ENCODE measurements at places on chromosomes 2 and 18. TPM values are rescaled to one million over a fixed set of nuclear protein-coding genes. Genes with fewer than 3 reads are reported as not detected.

CRYGC gene
- not detected for total RNA-seq

CDK15 gene
- not detected for total RNA-seq

CHRNA1 gene
- total RNA-seq, result 0.41 TPM

PXDN gene
- 521 TPM for total RNA-seq

KCNF1 gene
- total RNA-seq, result 8.4 TPM

OSR1 gene
- 0.26 TPM for total RNA-seq

DNA sequence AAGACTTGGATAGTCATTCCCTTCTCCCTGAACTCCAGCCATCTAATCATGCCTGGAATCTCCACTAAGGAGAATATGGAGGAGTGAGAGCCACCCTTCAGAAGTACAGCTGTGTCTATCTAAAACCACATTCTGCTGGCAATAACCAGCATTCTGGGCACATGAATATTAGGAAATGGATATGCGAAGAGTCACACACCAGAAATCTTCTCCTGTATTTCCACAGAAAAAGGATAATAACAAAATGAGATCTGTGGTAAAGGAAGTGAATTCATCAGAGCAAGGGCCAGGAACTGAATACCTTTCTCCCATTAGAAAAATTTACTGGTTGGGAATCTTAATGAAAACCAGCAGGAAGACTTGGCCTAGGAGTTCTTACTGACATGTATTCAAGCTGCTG lies 218.8 kb downstream of the SCG2 start:
- no peak overlapping the region for H3K27ac ChIP-seq
- H3K4me1 ChIP-seq, result no peaks in the 10 kb centered on the region
- no peak for DNase-seq
- no peaks in the 10 kb centered on the region for H3K36me3 ChIP-seq
- H3K4me3 ChIP-seq, result no peak overlapping the region
- no peaks in the 10 kb centered on the region for H3K27me3 ChIP-seq

GRCh38 chr2:88824951-88825350 lies 133.5 kb downstream of the RPIA start:
- no peaks in the 10 kb centered on the region for H3K36me3 ChIP-seq
- peaks cover 9% of the 10 kb centered on the region for H3K27me3 ChIP-seq
- no peak for DNase-seq
- no peak overlapping the region for H3K27ac ChIP-seq
- peaks cover 12% of the 10 kb centered on the region for H3K4me1 ChIP-seq

GRCh38 chr2:78431241-78431640 lies 594.3 kb upstream of the REG3G start:
- H3K27me3 ChIP-seq, result peaks cover 1% of the 10 kb centered on the region
- no peak overlapping the region for H3K4me3 ChIP-seq
- H3K36me3 ChIP-seq, result no peaks in the 10 kb centered on the region
- no peaks in the 10 kb centered on the region for H3K4me1 ChIP-seq

DNA sequence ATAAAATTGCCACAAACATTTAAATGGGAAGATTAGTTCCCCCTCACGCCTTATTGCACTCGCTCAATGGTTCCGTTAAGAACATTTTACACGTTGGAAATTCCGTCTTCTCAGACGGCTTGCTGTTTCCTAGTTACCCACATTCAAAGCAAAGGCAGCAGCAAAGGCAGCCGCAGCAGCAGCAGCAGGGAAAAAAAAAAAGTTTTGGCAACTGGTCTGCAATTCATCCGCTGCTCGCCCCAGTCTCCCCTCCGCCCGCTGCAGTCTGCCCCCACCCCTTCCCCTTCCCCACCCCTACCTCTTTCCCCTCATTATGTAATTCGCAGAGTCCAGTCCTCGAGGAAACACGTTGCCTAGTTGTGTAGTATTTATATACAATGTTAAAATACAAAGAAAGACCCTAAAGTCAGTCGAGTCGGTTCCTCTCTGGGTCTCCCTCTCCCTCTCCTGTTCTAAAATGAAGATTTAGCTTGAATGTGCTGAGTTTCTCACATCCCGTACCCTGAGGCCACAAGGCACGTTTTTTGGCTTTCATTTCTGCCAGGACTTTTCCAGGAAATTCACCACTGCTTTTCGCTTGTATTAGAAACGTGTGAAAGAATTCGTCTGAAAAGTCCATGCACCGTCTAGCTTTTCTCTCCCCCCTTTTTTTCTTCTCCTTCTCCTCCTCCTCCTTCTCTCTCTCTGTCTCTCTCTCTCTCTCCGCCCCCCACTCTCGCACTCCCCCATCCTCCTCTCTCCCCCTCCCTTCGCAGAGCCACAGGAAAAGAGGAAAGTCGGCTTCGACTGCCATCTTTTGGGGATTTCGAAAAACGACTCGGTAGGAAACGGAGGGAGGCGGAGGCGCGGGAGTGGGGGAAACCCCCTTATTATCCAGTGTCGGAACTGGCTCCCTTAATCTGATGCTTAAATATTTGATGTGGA lies 140.0 kb downstream of the MEIS1 start:
- H3K4me1 ChIP-seq, result peaks cover 10% of the 10 kb centered on the region
- peak overlapping the region; percentile 89 for H3K4me3 ChIP-seq
- no peaks in the 10 kb centered on the region for H3K36me3 ChIP-seq
- H3K27me3 ChIP-seq, result peaks cover 18% of the 10 kb centered on the region
- H3K27ac ChIP-seq, result peak overlapping the region; percentile 97
- DNase-seq, result peak; percentile 70

GRCh38 chr2:199933466-199933865 lies 21.8 kb downstream of the TYW5 start:
- DNase-seq, result no peak
- no peaks in the 10 kb centered on the region for H3K4me1 ChIP-seq
- H3K36me3 ChIP-seq, result no peaks in the 10 kb centered on the region

DNA sequence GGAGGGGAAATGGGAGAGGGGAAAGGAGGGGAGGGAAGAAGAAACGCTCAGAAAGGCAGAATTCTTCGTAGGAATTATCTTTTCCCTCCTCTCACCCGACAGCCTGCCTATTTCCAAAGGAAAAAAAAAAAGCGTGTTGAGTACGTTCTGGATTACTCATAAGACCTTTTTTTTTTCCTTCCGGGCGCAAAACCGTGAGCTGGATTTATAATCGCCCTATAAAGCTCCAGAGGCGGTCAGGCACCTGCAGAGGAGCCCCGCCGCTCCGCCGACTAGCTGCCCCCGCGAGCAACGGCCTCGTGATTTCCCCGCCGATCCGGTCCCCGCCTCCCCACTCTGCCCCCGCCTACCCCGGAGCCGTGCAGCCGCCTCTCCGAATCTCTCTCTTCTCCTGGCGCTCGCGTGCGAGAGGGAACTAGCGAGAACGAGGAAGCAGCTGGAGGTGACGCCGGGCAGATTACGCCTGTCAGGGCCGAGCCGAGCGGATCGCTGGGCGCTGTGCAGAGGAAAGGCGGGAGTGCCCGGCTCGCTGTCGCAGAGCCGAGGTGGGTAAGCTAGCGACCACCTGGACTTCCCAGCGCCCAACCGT lies at the start of gene GAD1:
Gene GAD1, plus strand, starts transcription at position 384 of the 589 bp plus-strand sequence. CDS start 1,705 bp downstream, outside the sequence.
- peak within 1 kb of the TSS; percentile 97 for H3K4me3 ChIP-seq
- peak within 1 kb of the TSS; percentile 48 for H3K27ac ChIP-seq
- H3K4me1 ChIP-seq, result peaks cover 63% of the 10 kb centered on the region
- H3K27me3 ChIP-seq, result peaks cover 29% of the 10 kb centered on the region

GRCh38 chr2:168180483-168180882 lies 66.9 kb downstream of the STK39 start:
- no peak for DNase-seq
- peaks cover 1% of the 10 kb centered on the region for H3K27me3 ChIP-seq
- H3K36me3 ChIP-seq, result no peaks in the 10 kb centered on the region
- no peak overlapping the region for H3K27ac ChIP-seq
- H3K4me1 ChIP-seq, result peaks cover 3% of the 10 kb centered on the region

GRCh38 chr2:31271851-31272267 lies 37.9 kb downstream of the EHD3 start:
- no peak for DNase-seq
- H3K4me3 ChIP-seq, result no peak overlapping the region
- H3K36me3 ChIP-seq, result no peaks in the 10 kb centered on the region
- H3K27me3 ChIP-seq, result no peaks in the 10 kb centered on the region
- peaks cover 9% of the 10 kb centered on the region for H3K4me1 ChIP-seq

DNA sequence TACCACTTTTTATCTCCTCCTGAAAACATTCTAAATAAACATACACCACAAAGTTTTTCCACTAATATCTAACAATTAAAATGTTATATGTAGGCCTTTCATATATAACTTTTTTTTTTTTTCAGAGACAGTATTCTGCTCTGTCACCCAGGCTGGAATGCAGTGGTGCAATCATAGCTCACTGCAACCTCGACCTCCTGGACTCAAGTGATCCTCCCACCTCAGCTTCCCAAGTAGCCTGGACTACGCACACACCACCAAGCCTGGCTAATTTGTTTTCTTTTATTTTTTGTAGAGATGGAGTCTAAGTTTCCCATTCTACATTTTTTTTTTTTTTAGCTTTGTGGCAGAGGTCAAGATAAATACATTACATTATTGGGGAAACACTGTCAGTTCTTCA lies 1612.6 kb upstream of the NXPH2 start:
- no peak for DNase-seq
- no peak overlapping the region for H3K4me3 ChIP-seq
- H3K27me3 ChIP-seq, result peaks cover 2% of the 10 kb centered on the region
- H3K4me1 ChIP-seq, result no peaks in the 10 kb centered on the region
- H3K27ac ChIP-seq, result no peak overlapping the region
- H3K36me3 ChIP-seq, result no peaks in the 10 kb centered on the region

GRCh38 chr18:76496194-76496890 lies 1.3 kb upstream of the ZNF516 start:
- peak overlapping the region; percentile 93 for H3K4me3 ChIP-seq
- H3K27ac ChIP-seq, result peak overlapping the region; percentile 93
- DNase-seq, result peak; percentile 55
- H3K27me3 ChIP-seq, result peaks cover 29% of the 10 kb centered on the region

DNA sequence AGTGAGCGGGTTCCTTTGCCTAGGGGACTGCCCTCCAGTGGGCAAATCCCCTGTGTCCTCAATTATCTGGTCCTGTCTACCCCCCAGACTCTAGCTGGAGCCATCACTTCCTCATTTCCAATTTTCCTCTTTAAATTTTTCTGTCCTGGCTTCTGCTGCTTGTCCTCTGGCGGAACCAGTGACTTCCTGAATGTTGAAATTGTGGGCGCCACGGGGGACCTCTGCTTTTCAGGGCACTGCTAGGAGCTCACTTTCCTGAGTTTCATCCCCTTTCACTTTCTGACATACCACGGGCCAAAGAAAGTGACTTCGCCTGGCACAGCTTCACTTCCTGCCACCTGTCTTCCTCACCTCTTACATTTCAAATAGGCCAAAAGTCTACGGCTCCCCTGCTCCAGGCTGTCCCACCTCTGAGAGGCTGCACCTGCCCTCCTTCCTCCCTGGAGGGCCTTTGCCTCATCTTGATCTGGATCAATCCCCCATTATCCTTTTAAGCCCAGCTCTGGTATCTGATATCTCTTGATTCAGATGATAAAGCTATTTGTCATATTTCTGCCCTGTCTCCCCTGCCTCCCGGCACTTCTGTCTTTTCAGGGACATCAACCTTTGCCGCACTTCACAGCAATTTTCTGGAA lies 1.4 kb upstream of the MARCO start:
- H3K4me3 ChIP-seq, result no peak overlapping the region
- no peaks in the 10 kb centered on the region for H3K36me3 ChIP-seq
- peaks cover 3% of the 10 kb centered on the region for H3K27me3 ChIP-seq
- no peaks in the 10 kb centered on the region for H3K4me1 ChIP-seq

- no peak for DNase-seq
- no peak overlapping the region for H3K27ac ChIP-seq
- peaks cover 7% of the 10 kb centered on the region for H3K4me1 ChIP-seq
- H3K4me3 ChIP-seq, result no peak overlapping the region
Observed at GRCh38 chr2:1863861-1864260, 119.5 kb upstream of the PXDN start.

DNA sequence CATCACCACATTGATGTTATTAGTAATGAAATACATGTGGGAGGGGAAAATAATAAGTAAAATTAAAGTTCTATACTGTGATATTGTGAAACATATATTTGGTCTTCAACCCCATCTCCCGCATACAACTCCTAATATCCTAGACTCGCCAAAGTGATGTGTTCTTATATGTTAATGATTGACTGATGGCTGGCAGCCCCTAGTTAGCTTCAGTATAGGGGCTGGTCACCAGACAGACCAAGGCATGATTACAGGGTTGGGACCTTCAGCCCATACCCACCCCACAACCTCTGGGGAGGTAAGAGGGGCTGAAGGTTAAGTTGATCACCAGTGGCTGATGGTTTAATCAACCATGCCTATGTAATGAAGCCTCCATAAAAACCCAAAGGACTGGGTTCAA lies 28.1 kb upstream of the MREG start:
- DNase-seq, result no peak
- H3K4me1 ChIP-seq, result peaks cover 7% of the 10 kb centered on the region
- peaks cover 6% of the 10 kb centered on the region for H3K36me3 ChIP-seq
- H3K27me3 ChIP-seq, result no peaks in the 10 kb centered on the region
- no peak overlapping the region for H3K4me3 ChIP-seq
- H3K27ac ChIP-seq, result no peak overlapping the region

DNA sequence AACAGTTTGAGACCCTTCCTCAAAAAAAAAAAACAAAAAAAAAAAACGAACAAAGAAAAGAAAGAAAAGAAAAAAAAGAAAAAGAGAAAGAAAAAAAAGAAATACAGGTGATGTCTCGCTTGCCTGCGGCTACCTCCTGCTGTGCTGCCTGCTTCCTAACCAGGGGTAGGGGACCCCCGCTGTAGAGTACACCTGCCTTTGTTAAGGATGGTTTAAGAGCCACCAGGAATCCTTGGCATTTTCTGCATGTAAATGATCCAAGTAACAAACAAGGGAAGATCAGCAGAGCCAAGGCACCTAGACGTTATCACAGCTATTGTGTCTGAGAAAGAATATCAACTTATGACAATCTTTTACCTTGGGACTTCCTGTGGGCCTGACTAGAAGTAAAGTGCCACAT lies 856.8 kb upstream of the GCFC2 start:
- H3K27ac ChIP-seq, result no peak overlapping the region
- H3K27me3 ChIP-seq, result peaks cover 1% of the 10 kb centered on the region
- no peaks in the 10 kb centered on the region for H3K4me1 ChIP-seq
- no peaks in the 10 kb centered on the region for H3K36me3 ChIP-seq
- no peak for DNase-seq
- no peak overlapping the region for H3K4me3 ChIP-seq

- H3K36me3 ChIP-seq, result no peaks in the 10 kb centered on the region
- no peak for DNase-seq
- no peak overlapping the region for H3K4me3 ChIP-seq
- no peak overlapping the region for H3K27ac ChIP-seq
- H3K27me3 ChIP-seq, result no peaks in the 10 kb centered on the region
- H3K4me1 ChIP-seq, result peaks cover 4% of the 10 kb centered on the region
Observed at GRCh38 chr2:235234736-235235135, 259.1 kb upstream of the AGAP1 start.

GRCh38 chr2:234989183-234989701 lies 37.4 kb downstream of the SH3BP4 start:
- H3K4me3 ChIP-seq, result no peak overlapping the region
- H3K36me3 ChIP-seq, result peaks cover 21% of the 10 kb centered on the region
- peaks cover 44% of the 10 kb centered on the region for H3K4me1 ChIP-seq

- H3K27me3 ChIP-seq, result no peaks in the 10 kb centered on the region
- peaks cover 4% of the 10 kb centered on the region for H3K4me1 ChIP-seq
- H3K4me3 ChIP-seq, result no peak overlapping the region
- DNase-seq, result no peak
- no peaks in the 10 kb centered on the region for H3K36me3 ChIP-seq
Observed at GRCh38 chr2:17821535-17822444, 5.5 kb downstream of the MSGN1 start.

GRCh38 chr2:117321816-117322215 lies 492.7 kb upstream of the DDX18 start:
- peaks cover 14% of the 10 kb centered on the region for H3K4me1 ChIP-seq
- DNase-seq, result no peak
- H3K4me3 ChIP-seq, result no peak overlapping the region
- no peak overlapping the region for H3K27ac ChIP-seq
- H3K27me3 ChIP-seq, result no peaks in the 10 kb centered on the region

Data from endothelial cell (in vitro differentiated cells).